Heart right ventricle (tissue), 16 donors: ENCODE measurements at places on chromosomes 3 and 15. TPM values are rescaled to one million over a fixed set of nuclear protein-coding genes. Genes with fewer than 3 reads are reported as not detected.

GOLIM4 gene
- 91.2 TPM for total RNA-seq

SLC25A20 gene
- 87.7 TPM for total RNA-seq

SLC28A1 gene
- total RNA-seq: 2.0 TPM

SCAMP5 gene
- total RNA-seq: 5.0 TPM

ZDHHC3 gene
- total RNA-seq: 38.1 TPM

C3orf22 gene
- total RNA-seq: not detected

TRH gene
- total RNA-seq: not detected

ZPLD1 gene
- not detected for total RNA-seq

TIMP4 gene
- 2.7 TPM for total RNA-seq

SNTN gene
- not detected for total RNA-seq

GATA2 gene
- 15.1 TPM for total RNA-seq

FETUB gene
- not detected for total RNA-seq

DNA sequence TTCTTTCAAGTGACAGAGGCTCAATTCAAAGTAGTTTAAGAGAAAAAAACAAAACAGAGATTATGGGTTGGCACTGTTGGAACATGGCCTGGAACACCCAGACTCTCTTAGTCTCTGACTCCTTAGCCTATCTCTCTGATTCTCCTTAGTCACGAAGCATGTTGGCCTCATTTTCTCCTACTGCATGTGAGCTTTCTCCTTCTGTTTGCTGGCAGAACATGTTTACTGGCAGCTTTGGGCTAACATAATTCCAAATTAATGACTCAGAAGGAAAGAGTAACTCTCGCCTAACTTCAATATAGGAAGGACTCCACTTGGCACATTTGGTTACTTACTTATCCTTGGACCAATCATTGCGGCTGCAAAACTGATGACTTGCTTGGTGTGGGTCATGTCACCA is 21.7 kb upstream of the CCDC39 start:
- DNase-seq: no peak

GRCh38 chr3:94593526-94594150 is 530.8 kb downstream of the NSUN3 start:
- no peak for DNase-seq

GRCh38 chr3:126777366-126777765 is 73.3 kb downstream of the CHCHD6 start:
- DNase-seq: no peak

GRCh38 chr3:4808637-4809036 is 170.6 kb upstream of the BHLHE40 start:
- DNase-seq: no peak

DNA sequence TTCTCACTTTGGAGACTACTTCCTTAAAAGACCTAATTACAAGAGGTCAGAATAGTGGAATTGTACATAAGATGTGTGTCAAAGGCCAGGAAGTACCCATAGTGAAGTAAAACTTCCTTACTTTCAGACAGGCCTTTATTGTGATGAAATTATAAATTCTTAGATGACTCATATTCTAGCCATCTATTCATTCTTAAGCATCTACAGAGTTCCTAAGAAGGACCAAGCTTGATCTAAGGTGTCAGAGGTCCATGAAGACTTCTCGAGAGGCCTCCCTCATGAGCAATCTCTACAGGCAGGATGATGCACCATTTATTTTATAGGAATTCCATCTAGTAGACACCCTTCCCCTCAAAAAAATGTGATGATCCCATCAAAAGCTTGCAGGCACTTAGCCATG is 493.3 kb downstream of the MAGI1 start:
- no peak for DNase-seq

DNA sequence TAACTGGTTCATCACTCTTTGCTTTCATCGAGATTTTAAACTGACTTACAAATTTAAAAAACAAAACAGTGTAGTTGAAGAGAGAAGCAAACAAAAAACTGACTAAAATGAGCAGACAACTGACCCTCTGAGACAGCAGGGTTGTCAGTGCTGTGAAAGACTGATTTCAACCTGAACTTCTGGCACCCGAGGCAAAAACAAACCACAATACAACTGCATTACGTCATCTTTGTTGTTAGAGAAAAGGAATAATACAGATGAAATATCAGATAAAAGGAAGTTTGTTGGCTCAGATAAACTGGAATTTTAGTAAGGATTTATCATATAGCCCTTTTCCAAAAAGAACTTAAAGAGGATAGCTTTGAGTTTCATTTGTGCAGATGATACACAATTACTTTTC is 51.1 kb downstream of the PARP15 start:
- no peak for DNase-seq

- no peak for DNase-seq
Measured at GRCh38 chr15:71572452-71573053, 237.8 kb upstream of the NR2E3 start.

- peak; percentile 55 for DNase-seq
Measured at GRCh38 chr3:190533511-190534281, 19.8 kb downstream of the IL1RAP start.

DNA sequence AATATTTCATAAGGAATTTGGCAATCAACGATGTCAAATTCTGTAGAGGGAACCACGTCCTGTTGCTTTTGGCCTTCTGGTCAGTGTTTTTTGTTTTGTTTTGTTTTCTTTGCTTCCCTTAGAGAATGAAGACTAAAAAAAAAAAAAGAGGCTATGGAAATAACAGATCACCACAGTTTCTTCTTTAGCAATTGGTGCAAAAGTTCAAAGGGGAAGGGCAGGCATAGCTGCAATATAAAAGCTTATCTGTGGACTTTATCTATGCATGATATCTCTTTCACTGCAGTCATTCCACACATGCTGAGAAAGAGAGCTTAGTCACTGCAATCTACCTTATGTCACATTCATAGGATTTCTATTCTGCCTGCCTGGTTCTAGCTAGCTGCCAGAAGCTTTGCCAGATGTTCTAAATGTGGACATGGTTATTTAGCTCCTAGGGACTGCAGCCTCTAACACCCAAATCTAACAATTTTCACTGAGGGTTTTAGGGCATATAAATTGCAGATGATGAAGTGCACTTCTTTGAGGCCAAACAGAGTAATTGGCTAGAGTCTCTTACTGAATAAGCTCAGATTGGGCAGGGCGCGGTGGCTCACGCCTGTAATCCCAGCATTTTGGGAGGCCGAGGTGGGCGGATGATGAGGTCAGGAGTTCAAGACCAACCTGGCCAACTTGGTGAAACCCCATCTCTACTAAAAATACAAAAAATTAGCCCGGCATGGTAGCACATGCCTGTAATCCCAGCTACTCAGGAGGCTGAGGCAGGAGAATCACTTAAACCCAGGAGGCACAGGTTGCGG is 637.2 kb downstream of the NTRK3 start:
- DNase-seq: peak; percentile 15

- no peak for DNase-seq
Measured at GRCh38 chr15:57298843-57299550, 77.3 kb upstream of the CGNL1 start.

DNA sequence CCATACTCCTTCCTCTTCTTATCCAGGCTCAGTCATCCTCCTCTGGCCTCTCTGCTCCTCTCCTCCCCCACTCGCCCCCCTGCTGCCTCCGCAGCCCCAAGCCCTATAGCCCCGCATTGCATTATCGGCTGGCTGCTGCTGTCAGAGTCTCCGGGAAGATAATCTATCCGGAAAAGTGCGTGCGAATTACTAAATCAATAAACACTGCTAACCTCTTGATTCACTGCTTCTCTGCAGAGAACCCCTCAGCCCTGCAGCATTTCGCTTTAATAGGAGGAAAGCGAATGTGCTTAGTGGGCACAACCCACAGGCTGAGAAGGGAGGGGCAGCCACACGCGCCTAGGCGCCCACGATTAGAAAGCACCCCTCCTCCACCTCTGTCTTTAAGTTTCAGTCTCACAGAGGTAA is 167.6 kb downstream of the ABHD5 start:
- DNase-seq: no peak

DNA sequence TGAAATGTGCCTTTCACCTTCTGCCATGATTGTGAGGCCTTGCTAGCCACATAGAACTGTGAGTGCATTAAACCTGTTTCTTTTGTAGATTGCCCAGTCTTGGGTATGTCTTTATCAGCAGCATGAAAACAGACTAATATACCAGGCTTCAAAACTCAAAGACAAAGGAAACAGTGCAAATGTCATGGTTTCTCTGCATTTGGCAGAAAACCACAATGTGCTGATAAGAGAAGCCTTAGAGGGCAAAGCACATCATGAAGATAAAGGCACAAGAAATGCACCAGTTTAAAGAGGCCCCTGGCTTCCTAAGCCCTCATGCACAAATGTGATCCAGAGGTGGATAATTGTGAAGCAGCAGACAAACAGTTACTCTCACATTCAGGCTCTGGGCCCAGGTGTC is 259.2 kb downstream of the CPNE4 start:
- DNase-seq: no peak

GRCh38 chr3:3998140-3998922 is 199.1 kb downstream of the LRRN1 start:
- no peak for DNase-seq

DNA sequence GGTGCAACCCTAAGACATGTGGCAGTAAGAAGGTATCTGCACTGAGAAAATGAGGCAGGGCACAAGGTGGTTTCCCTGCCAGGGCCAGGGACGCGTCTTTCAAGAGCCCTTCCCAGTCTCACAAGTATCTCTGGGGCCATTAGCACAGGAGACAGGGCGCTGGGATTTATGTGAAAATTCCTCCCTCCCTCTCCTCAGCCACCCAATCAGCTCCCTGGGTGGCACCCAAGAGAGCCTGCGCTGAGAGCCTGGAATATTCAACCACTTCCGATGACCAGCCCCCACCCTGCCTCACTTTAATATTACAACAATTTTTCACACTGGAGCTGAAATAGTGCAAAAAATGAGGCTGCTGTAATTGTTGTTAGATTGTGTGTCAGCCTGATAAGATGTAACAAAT is 26.1 kb downstream of the SEC61A1 start:
- no peak for DNase-seq

- DNase-seq: no peak
Measured at GRCh38 chr15:29045717-29046116, 159.9 kb downstream of the APBA2 start.

DNA sequence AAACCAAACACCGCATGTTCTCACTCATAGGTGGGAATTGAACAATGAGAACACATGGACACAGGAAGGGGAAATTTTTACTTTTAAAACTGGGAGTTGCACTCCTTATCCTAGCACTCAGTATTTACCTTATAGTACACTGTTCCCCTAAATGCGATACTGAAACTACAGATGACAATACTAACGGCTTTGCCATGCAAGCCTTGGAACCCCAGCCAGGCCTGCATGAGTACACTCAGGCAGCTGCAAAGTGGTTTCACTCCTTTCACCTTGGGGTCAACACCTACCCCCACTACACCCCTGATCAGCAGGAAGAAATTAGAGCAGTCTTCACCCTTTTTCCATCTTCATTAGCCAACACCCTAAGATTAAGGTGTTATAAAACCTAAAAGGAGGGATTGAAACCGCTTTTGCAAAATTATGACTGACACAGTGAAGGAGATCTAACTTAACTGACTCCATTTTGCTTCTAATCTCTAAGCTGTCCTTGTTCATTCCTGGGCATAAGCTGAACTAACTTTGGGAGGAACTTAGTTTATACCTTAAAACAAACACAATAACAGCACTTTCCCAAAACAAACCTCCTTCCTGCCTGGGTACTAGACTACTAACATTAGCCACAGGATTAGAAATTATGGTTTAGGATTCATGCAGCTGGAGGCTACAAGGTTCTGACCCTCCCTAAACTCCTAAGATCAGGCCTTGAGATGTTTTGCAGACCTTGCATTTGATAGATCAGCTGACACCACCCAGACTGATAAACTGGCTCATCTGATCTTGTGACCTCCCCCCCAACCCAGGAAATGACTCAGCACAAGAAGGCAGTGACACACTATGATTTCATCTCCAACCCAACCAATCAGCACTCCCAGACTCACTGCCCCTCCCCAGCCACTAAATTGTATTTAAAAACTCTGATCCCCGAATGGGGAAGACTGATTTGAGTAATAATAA is 452.1 kb upstream of the PPP2R3A start:
- DNase-seq: no peak

DNA sequence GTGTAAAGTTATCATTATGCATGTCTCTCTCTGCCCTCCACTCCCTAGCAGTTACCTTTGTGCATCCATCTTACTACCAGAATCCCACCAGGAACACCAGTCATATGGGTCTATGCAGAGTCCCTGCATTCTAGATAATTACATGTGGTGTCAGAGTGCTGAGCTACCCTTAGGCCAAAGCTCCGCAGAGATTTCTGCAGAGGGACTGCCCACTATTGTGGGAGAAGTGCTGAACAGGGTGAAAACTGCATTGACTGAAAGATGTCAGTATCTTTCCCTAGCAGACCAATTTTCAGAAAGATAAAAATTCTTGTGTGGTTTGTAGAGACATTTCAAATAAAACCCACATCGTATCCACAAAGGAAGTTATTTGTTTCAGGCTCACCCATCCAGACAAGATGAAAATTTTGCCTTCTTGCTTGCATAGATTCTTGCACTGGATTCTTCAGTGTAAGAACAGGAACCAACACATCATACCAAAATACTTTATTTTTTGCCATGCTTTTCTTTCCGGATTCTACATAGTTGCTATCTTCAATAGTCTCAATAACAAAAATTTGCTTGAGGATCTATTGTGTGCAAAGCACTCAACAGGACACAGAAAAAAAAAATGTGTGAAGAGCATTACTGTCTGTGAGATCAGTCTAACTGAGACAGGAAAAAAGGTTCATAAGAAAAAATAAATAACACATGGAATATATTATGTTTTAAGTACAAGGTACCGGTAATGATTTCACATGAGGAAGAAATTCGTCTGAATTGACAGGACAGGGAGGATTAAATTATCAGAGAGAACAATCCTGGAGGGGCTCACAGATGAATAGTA is 32.0 kb upstream of the CCDC80 start:
- DNase-seq: no peak

- no peak for DNase-seq
Measured at GRCh38 chr3:72185549-72186399, 400.8 kb upstream of the PROK2 start.

GRCh38 chr3:126921085-126921824 is 61.7 kb upstream of the PLXNA1 start:
- no peak for DNase-seq

DNA sequence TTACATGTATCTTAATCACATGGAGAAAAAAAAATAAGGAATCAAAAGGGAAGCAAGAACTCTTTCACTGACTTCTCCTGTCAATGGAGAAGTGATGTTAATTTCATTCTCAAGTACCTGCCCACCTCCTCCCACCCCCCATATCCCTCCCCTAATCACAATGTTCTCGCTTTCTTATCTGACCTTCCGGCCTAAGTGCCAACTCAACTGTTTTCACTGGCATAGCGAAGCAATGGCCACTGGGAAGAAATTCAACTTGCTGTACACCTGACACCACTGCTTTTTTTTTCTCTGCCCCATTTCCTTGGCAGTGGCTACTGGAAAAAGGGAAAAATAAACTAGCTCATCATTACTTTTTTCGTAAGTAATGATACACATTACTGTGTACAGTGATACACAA is 3.8 kb downstream of the SGO1 start:
- no peak for DNase-seq

GRCh38 chr15:70829371-70830166 is 24.4 kb downstream of the LARP6 start:
- DNase-seq: no peak
